ENCODE measurements at places on chromosomes 7 and 10.

DNA sequence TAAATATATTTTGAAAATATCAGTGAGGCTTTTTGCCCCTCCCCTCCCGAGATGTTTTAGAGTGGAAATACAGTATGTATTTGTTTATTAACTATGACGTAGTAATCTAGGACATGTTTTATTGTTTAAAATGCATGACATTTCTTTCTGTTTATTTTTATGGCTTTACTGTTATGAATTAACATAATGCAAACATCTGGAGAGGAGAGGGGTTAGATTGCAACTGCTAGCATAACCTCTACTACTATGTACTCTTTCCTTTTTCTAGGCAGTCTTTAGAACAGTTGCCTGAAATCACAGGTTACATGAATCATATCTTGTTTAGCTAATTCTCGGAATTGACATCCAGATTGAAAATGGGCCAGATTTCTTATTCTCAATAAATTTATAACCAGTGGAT, 7.4 kb downstream of the BTAF1 start:
- DNase-seq = no peak

DNA sequence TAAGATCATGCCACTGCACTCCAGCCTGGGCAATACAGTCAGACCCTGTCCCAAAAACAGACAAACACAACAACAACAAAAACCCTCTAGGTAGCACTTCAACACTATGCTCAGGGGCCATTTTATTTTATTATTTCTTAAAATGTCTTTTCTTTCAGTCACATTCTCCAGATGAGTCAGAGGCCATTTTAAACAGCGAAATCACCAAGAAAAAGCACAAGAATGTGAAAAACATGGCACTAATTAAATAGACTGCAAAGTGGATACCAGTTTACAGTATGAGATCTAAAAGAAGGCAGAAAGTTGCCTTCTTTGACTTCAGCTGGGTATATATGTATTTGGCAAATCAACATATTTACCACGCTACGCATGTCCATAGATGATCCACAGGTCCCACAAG, 6.1 kb upstream of the FGL2 start:
- no peak for DNase-seq

DNA sequence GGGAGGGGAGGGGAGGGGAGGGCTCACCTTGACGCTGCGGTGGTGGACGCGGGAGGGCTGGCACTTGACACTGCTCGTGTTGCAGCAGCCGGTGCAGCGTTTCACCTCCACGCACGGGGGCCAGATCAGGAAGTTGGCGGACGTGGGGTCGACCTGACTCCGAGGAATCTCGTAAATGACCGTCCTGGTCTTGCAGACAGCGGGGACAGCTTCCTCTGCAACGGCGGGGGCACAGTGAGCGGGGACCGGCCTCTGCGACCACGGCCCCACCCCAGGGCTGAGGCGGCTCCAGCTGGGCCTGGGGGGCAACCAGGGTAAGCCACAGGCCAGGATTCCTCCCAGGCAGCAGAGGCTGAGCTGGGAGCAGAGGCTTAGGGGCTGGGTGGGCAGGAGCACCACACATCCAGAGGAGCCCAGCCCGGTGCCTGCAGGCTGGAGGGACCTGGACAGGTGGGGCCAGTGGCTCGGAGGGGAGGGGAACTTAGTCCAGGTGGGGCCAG, 8.8 kb downstream of the PDGFA start:
- no peak for DNase-seq

GRCh38 chr7:146773506-146773905, 656.9 kb downstream of the CNTNAP2 start:
- no peak for DNase-seq

DNA sequence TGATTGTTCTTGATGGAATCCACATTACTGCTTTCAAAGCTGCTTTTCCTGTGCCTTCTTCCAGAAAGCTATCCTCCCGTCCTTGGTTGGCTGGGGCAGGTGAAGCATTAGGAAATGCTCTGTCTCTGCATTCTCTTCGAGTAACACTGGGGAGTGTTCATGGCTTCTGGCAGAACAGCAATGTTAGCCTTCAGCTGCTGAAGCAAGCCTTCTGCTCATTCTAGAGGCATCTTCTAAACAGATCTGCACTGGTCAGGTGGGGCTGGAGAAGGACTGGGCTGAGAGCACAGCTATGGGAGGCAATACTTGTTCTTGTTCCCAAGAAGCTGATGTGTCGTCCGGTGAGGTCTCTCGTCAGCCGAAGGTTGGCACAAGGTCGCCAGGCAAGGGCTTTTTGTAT, 80.6 kb downstream of the MGMT start:
- no peak for DNase-seq

- no peak for DNase-seq
Measured at GRCh38 chr10:129307141-129307540, 159.9 kb upstream of the MGMT start.

DNA sequence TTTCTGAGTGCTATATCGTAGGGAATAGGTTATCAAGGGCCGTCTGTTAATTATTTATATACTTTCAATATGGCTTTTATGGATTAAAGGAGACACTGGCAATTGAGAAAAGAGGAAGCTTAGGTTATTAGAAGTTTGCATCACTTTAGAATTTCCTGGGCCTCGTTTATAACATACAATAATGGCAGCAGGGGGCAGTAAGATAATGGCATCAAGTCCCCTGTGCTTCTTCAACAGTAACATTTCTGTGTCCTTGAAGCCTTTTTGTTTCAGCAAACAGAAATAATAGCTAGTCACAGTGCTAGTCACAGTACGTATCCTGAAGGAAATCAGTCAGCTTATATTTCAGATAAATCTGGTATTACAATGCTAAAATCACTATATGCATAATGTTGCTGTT, 41.9 kb downstream of the SPAM1 start:
- peak; percentile 81 for DNase-seq

- no peak for DNase-seq
Measured at GRCh38 chr7:96200740-96201139, 121.2 kb downstream of the SLC25A13 start.

- peak; percentile 83 for DNase-seq
Measured at GRCh38 chr10:48655411-48656240, 29.0 kb upstream of the WDFY4 start.

DNA sequence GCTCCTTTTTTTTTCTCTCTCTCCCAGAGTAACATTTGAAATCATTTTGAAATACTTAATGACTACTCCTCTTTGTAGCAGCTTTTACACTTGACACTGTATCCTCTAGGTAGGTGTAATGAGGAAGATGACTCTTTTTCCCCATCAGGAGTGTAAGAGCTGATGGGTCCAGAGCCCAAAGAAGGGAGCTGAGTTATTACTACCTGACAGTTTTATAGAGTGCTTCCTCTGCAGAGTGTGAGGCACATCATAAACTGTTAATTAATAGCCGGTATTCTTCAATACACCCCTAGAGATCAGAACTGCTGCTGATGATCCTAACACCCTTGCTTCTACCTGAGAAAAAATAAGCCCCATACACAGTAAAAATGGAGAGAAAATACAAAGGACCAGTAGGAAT, 279.8 kb upstream of the SEMA3A start:
- DNase-seq = no peak

DNA sequence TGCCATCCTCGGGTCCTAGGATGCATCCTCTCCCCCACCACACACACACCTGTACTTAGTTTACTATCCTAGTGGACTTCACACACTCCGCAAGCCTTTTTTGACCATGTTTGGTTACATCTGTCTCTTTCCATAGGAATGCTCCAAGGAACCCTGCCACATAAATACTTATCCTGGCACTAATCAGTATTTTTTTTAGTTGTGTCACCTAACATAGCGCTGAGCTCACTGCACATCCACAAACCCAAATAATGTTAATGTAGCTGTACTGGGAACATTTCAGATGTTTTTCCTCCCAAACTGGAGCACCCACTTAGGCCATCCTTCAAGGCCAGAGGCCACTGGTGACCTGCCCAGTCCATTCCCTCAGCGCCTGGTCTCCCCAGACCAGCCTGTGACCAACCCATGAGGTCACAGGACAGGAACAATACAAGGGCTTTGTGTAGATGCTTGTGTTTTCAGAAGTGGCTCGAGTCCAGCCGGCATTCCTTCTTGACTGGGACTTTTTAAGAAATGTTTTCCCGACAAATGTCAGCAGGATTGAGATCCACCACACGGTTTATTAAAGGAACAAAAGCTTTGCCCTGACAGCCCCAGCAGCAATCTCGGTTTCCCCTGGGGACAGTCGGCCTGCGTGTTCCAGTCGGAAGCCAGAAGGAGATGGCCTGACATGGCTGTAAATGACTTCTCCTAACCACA, 181.4 kb downstream of the JCAD start:
- peak; percentile 7 for DNase-seq

GRCh38 chr7:67571026-67571545, 574.5 kb downstream of the TYW1 start:
- DNase-seq = no peak

- DNase-seq = no peak
Measured at GRCh38 chr7:111308691-111309090, 217.8 kb downstream of the LRRN3 start.

- DNase-seq = no peak
Measured at GRCh38 chr7:48390388-48391327, 219.4 kb downstream of the ABCA13 start.

- DNase-seq = no peak
Measured at GRCh38 chr10:91726355-91726754, 71.9 kb upstream of the TNKS2 start.

GRCh38 chr7:54932818-54933543, 85.8 kb upstream of the EGFR start:
- peak; percentile 87 for DNase-seq

- no peak for DNase-seq
Measured at GRCh38 chr10:75294031-75294437, 58.3 kb upstream of the COMTD1 start.

DNA sequence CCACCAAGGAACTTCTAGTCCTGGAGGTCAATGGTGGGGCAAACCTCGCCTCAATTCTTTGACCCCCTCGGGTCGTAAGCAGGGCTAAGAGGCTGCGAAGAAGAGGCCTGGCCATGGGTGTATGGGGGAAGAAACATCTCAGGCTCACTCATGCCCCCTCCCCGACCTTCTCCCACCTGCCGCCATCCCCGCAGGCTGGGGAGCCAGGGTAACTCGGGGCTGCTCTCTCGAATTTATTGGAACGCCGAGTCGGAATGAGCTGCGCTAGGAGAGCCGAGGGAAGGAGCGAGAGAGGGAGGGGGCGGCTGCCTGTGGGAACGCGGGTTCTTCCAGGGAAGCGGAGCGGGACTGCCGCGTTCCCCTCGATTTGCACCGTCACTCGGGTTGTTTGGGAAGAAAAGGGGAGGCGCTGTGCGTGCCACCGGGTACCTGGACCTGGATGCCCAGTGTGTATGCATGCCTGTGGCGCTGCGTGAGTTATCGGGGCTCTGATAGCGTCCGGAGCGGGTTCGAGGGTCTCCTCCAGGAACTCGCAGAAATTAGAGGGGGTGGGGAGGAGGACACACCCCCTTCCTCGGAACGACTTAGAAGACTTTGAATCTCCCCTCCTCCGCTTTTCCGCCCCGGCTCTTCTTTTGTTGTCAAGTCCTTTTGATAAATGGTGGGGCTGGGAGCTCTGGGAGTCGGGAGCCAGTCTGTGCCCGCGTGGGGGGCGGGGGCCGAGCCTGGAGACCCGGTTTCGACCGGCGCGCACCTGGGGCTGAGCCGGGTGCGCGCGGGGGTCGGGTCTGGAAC, 1.8 kb upstream of the ZNF503 start:
- peak; percentile 33 for DNase-seq

GRCh38 chr7:35026150-35026549, 11.1 kb downstream of the DPY19L1 start:
- DNase-seq = no peak

GRCh38 chr7:116699722-116700120, 27.7 kb downstream of the MET start:
- no peak for DNase-seq

- no peak for DNase-seq
Measured at GRCh38 chr10:102710609-102711008, 3.6 kb downstream of the ARL3 start.
